ENCODE measurements at places on chromosomes 16 and 17.
A peak's percentile ranks its signal among the peaks of the same experiment; 100 is the strongest.

DNA sequence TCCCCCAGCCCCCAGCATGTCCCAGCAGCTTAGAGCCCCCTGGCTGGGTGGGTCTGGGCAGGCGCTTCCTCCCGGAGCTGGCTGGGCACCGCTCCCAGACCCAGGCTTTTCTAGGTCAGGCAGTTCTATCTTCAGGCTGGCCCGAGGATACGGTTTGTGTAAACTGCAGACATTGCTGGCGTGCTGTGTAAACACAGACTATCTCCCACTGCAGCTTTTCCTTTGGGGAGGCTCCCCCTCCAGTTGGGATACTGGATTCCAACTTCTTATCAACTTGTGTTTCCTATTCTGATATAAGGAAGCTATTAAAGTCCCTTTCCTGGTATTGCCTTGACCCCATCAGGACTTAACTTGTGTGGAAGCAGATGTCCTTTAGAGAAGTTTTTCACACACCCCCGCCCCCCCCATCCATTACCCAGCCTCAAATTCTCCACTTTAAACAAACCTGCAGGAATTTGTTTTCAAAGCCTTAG, 18.3 kb upstream of the GNA13 start:
- DNase-seq = no peak

DNA sequence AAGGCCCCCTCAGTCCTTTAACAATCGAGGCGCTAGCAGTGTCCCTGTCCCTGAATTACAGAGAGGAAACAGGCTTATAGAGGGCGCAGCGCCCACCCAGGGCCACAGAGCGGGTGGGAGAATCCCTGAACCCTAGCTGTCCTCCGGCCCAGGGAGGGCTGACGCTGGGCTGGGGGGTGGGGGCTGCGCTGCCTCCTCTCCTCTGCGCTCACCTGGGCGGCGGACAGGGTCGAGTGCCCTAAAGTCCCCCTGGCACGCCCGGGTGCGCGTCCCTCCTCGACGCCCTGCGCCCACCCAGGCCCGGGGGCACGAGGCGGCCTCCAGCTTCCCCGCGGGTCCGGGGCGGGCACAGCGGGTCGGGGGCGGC, 200.4 kb upstream of the N4BP1 start:
- DNase-seq = no peak

DNA sequence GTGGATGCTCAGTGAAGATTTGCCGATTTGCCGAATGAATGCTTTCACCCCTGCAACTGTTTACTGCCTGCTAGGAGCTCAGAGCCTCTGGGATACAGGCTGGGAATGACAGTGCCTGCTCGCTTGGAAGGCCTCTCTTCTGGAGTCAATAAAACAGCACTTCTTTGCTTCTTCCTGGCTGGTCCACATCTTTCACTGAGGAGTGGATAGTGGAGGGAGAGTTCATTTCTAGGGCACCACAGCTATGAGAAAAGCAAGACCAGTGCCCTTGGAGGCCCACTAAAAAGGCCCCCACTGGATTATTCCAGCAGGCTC, 3.1 kb upstream of the USP7 start:
- no peak for DNase-seq

DNA sequence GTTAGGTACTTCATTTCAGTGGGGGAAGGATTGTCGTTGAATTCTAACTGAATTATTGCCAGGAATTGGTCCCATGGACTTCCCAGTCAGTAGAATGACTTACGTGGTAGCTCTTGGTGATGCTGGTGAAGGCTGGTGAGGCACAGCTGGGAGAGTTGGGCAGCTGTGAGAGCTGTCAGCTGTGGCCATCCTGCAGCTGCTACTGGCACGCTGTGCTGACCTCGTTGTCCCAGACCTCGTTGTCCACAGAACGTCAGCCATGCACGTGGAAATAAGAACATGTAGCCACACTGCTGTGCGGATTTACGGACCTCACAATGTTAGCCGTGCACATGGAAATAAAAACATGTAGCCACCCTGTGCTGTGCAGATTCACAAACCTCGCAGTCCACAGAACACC, 102.3 kb downstream of the NPIPB11 start:
- DNase-seq = no peak

GRCh38 chr17:61699694-61700093, 108.7 kb upstream of the NACA2 start:
- no peak for DNase-seq

- DNase-seq = no peak
Measured at GRCh38 chr16:56347670-56348069, 77.7 kb downstream of the AMFR start.

DNA sequence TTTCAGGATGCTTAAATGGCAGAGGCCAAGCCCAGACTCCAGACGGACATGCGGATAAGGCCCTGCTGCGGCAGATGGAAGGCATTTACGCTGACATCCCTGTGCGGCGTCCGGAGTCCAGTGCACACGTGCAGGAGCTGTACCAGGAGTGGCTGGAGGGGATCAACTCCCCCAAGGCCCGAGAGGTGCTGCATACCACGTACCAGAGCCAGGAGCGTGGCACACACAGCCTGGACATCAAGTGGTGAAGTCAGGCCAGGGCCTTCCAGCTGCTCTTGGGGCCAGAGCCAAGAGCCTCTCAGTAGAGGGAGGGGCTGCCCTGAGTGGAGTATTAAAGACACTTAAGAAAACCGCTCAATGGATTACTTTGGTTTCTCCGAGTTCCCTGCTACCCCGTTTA, 29.4 kb downstream of the NARF start:
- no peak for DNase-seq

DNA sequence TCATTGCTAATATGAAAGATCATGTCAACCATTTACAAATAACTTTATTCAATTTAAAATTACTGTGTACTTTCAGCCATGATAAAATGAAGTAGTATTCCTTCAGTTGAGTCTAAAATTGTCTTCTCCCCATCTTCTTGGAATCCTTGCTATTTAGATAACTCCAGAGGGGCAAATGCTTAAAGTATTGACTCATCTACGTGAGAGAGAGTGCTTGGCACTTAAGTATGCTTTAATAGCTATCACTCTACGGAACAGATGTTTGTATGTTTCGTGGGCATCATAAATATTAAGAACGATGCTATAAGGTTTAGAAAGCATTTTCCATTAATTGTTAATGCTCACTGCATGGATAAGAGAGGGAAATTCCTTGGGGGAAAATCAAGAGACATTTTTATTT, 69.3 kb upstream of the MED13 start:
- DNase-seq = no peak

- DNase-seq = no peak
Measured at GRCh38 chr17:79478051-79478461, 132.8 kb downstream of the RBFOX3 start.

GRCh38 chr16:23712976-23713375, at the start of gene ERN2:
Gene ERN2, minus strand, starts transcription at chr16:23713222. Its CDS starts 35 bp downstream, at chr16:23713187.
- DNase-seq = no peak

GRCh38 chr16:49734331-49734730, 121.6 kb downstream of the ZNF423 start:
- no peak for DNase-seq

DNA sequence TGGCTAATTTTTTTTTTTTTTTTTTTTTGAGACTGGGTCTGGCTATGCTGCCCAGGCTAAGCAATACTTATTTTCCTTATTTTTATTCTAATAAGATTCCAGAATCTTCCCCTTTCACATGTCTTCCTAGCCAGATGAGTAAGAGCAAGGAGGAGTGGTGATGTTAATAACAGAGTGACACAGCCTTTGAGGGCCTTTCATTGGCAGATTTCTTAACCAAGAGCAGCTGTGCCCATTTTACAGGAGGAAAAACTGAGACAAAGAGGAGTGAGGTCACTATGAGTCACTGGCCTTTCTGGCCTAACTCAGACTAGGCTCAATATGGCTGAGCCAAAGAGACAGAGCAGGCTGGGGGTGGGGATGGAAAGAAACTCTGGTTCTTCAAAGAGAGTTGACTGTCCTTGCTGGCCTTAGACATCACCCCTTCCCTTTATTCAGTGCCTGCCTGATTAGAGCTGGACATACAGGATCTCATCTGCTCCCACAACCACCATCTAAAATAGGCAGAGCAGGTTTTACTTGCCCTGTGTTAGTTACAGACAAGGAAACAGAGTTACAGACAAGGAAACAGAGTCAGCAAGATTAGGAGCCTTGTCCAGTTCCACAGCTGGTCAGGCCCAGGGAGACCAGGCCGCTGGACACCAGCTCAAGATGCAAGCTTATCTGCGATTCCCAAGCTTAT, 50.0 kb upstream of the TOB1 start:
- DNase-seq = no peak

GRCh38 chr16:28883221-28883996, 5.1 kb downstream of the ATP2A1 start:
- no peak for DNase-seq

DNA sequence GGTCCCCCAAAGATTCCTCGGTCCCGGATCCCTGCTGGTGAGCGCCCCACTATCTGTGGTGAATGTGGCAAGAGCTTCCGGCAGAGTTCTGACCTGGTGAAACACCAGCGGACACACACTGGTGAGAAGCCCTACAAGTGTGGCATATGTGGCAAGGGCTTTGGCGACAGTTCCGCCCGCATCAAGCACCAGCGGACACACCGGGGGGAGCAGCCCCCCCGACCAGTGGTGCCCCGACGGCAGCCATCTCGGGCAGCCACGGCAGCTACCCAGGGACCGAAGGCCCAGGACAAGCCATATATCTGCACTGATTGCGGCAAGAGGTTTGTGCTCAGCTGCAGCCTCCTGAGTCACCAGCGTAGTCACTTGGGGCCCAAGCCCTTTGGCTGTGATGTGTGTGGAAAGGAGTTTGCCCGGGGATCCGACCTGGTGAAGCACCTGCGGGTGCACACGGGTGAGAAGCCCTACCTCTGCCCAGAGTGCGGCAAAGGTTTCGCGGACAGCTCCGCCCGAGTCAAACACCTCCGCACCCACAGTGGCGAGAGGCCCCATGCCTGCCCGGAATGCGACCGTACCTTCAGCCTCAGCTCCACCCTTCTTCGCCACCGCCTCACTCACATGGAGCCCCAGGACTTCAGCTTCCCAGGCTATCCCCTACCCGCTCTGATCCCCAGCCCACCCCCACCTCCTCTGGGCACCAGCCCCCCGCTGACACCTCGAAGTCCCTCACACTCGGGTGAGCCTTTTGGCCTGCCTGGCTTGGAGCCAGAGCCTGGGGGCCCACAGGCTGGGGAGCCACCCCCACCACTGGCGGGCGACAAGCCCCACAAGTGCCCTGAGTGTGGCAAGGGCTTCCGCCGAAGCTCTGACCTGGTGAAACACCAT, 2.8 kb downstream of the ZNF48 start:
- no peak for DNase-seq

DNA sequence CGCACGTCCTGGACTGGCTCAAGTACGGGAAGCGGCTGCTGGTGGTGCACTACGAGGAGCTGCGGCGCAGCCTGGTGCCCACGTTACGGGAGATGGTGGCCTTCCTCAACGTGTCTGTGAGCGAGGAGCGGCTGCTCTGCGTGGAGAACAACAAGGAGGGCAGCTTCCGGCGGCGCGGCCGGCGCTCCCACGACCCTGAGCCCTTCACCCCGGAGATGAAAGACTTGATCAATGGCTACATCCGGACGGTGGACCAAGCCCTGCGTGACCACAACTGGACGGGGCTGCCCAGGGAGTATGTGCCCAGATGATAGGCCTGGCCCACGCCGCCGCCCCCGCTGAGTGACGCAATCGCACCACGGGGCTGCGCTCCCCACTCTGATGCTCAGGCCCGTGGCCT, 50.2 kb downstream of the WSCD1 start:
- DNase-seq = no peak

- DNase-seq = no peak
Measured at GRCh38 chr17:35735036-35735805, 3.8 kb downstream of the RASL10B start.

GRCh38 chr17:57286399-57287105, 30.2 kb downstream of the MSI2 start:
- DNase-seq = no peak

- no peak for DNase-seq
Measured at GRCh38 chr16:3564130-3564888, 12.9 kb downstream of the NLRC3 start.

DNA sequence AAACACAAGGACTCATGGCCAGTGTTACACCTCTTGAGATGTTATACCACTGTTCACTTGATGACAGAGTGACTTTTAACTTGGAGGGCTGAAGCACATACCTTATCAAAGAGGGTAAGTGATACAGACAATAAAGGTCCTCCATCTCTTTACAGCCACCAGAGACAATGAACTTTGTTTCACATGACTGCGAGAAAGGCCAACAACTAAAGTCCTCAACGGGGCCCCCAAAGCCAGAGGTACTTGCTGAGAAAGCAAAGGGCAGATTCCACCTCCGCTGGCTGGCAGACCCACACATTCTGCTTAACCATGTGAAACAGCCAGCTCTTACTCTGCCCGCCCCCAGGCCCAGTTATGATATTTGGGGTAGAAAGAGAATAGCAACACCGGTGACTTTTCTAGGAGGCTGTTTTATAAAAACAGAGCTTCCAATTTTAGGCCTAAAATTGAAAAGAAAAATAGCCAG, 21.4 kb downstream of the DCUN1D3 start:
- DNase-seq = no peak

- no peak for DNase-seq
Measured at GRCh38 chr17:36592716-36593321, 1.1 kb downstream of the DHRS11 start.

GRCh38 chr16:54542805-54543505, 256.4 kb upstream of the IRX3 start:
- DNase-seq = no peak

GRCh38 chr17:75130632-75131277, 787 bp downstream of the NT5C start:
- peak; percentile 71 for DNase-seq

- DNase-seq = no peak
Measured at GRCh38 chr17:33126086-33126485, 134.4 kb downstream of the SPACA3 start.

DNA sequence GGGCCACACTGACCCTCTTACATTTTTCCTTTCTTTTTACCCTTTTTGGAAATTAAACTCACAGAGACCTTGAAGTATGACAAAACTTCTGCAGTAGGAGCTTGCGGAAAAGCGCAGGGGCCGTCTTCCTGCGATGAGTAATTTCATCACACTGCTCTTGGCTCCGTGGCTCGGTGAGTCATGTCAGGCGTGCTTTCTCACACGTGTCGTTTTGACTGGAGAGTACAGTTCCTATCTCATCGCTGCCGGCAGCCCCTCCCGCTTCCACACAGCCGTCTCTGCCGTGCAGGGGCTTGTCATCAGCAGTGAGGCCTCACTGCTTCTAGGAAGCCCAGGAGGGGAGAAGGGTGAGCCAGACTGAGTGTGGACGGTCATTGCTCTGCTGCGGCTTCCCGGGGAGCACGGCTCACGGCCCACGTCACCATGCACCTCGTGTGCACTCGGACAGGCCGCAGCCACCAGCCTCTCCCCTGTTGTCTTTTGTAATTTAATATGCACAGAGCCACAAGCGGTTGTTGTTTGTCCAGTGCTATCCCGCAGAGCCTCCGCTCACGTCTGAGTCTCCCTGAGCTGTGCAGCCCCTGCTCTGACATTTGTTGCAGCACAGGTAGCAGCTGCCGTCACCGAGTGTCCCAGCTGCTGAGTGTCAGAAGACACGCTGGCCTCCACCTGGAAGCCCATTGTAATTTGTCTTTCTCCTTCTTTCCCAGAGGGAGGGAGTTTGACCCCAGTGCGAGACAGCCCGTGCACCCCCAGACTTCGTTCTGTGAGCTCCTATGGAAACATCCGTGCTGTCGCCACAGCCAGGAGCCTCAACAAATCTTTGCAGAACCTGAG, 99.4 kb upstream of the CHMP6 start:
- peak; percentile 89 for DNase-seq

Data from NB4 (cell line).